ENCODE measurements at places on chromosomes 12 and 14.

DNA sequence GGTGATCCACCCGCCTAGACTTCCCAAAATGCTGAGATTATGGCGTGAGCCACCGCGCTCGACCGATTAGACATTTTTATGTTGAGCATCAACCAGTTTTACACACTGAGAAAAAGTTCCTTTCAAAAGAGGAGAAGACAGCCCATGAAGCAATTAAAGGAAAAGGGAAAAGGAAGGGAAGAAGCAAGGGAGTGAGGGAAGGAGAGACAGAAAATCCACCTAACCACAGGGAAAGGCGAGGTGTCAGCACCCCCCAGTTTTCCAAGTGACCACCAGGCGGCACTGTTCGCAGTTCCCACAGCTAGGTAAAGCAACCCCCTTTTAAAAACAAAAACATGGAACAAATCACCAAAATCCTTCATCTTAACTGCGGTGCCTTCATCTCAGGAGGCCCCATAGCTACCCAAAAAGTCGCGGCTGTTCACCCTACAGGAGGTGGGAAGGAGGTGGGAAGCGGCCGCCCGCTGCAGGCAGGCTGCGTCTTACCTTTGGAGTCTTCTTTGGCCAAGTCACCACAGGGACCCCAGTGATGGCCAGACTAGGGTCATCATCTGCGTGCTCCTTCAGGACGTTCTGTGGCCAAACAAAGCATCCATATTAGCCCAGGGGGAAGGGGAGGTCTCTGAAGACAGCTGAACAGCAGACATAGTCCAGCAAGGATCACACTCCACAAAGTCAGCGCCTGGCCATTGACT, 86.6 kb downstream of the KDM2B start:
- H3K27ac ChIP-seq, result no peak overlapping the region
- no peaks in the 10 kb centered on the region for H3K27me3 ChIP-seq
- H3K4me1 ChIP-seq, result peaks cover 14% of the 10 kb centered on the region

DNA sequence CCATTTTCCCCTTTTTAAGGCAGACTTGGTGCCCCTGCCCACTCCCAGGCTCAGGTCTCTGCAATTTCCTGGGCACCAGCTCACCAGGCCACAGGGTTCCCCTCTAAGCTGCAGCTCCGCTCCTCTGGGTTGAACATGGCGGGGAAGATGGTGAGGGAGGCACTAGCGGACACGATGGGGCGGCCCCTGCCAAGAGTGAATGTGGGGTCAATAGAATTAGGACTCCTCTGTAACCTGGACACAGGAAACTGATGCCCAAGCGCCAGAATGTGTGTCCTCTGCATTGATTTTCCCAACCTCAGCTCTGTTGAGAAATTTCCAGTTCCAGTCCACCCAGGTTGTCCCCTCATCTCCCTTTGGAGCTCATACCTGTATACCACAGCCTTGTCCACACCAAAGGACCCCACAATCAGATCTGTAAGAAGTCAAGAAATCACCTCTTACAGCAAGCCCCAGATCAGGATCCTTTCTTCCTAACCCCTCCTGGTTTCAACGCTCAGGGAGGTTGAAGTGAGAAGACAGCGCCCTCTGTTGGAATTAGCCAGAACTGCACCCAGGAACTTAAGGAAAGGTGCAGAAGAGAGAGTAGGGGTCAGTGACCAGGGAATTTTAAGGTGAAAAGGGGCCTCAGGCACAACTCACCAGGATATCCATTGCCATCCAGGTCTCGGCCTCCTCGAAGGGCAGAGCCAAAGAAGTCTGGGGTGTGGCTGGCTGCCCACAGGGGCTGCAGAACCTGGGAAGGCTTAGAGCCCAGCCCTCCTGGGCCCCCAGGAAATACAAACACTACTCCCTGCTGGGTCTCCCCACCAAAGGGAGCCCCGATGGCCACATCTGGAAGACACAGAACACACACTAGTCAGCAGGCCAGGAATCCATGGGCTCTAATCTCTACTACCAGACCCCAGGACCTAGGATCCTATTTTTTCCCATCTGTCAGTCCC, 14.7 kb downstream of the ITGA5 start:
- DNase-seq, result peak; percentile 56
- H3K4me3 ChIP-seq, result no peak overlapping the region
- H3K27ac ChIP-seq, result peak overlapping the region; percentile 29
- peaks cover 46% of the 10 kb centered on the region for H3K4me1 ChIP-seq
- no peaks in the 10 kb centered on the region for H3K27me3 ChIP-seq

DNA sequence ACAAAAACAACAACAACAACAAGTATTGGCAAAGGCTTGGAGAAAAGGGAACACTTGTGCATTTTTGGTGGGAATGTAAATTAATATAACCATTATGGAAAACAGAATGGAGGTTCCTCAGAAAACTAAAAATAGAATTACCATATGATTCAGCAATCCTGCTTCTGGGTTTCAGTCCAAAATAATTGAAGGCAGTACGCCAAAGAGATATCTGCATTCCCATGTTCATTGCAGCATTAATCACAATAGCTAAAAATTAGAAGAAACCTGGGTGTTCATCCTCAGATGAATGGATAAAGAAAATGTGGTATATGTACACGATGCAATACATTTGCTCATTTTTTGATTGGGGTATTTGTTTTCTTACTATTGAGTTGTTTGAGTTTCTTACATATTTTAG, 813.0 kb downstream of the NRXN3 start:
- H3K4me1 ChIP-seq, result no peaks in the 10 kb centered on the region
- no peak overlapping the region for H3K27ac ChIP-seq
- no peak for DNase-seq
- H3K4me3 ChIP-seq, result no peak overlapping the region
- no peaks in the 10 kb centered on the region for H3K36me3 ChIP-seq
- H3K27me3 ChIP-seq, result peaks cover 3% of the 10 kb centered on the region

- DNase-seq, result no peak
- H3K36me3 ChIP-seq, result no peaks in the 10 kb centered on the region
- H3K27ac ChIP-seq, result no peak overlapping the region
- H3K4me1 ChIP-seq, result no peaks in the 10 kb centered on the region
Measured at GRCh38 chr14:98077176-98077575, 1194.8 kb downstream of the BCL11B start.

GRCh38 chr12:9387450-9387849, 179.3 kb upstream of the PZP start:
- H3K27ac ChIP-seq, result no peak overlapping the region
- no peaks in the 10 kb centered on the region for H3K27me3 ChIP-seq
- no peak for DNase-seq
- peaks cover 6% of the 10 kb centered on the region for H3K4me1 ChIP-seq
- H3K4me3 ChIP-seq, result no peak overlapping the region

DNA sequence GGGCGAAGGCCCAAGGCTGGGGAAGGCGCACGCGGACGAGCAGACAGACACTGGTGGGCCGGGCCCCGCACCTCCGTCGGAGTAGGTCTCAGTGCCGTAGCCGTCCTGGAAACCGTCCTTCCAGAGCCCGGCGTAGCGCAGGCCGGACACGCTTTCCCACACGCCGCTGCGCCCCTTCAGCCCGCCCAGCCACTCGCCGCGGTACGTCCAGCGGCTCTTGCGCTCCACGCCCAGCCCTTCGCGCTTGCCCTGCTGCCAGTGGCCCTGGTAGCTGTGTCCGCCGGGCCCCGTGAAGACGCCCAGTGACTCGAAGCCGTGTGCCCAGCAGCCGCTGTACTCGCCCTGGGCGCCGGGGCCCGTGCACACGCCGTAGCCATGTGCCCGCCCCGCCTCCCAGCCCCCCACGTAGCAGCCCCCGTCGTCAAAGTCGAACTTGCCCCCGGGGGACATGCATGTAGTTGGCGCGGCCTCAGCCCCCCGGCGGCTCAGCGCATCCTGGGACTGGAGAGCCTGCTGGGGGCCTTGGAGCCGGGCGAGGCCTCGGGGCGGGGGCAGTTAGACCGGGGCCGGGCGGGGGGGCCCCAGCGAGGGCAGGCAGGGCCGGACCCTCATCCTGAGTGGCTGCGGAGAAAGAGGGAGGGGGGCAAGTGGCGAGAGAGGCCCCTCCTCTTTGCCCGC, 1.4 kb downstream of the JPH4 start:
- H3K4me3 ChIP-seq, result no peak overlapping the region
- H3K27ac ChIP-seq, result no peak overlapping the region
- no peak for DNase-seq

All from CD4-positive, alpha-beta T cell (primary cell).